ENCODE measurements at places on chromosomes 4 and X. TPM values are rescaled to one million over a fixed set of nuclear protein-coding genes. Genes with fewer than 3 reads are reported as not detected.

HEPH gene
- polyA plus RNA-seq = not detected

DNA sequence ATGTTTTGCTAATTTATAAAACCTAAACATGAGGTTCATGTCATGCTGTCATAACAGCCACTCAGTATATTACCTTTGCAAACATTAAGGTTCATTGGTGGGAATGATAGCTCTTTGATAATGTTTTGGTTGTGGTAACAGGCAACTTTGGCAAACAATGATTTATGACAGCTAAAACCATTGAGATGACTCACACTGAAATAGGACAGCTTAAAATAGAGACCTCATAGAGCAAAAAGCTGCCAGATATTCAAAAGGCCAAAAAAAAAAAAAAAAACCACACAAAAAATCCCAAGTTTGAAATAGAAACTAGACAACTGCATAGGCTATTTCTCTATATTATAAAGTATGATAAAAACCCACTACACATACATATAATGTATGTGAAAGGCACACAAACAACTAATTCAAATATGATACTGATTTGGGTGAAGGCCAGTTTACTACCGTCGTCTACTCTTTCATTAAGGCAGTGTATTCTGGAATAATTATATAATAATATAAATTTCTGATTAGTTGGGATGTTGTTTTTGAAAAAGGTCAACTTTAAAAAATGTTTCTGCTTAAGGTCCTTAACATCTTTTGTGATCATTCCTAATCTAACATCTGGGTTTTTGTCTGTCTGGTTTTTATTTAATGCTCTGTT, 646.0 kb upstream of the PITX2 start:
- no peak for DNase-seq

DNA sequence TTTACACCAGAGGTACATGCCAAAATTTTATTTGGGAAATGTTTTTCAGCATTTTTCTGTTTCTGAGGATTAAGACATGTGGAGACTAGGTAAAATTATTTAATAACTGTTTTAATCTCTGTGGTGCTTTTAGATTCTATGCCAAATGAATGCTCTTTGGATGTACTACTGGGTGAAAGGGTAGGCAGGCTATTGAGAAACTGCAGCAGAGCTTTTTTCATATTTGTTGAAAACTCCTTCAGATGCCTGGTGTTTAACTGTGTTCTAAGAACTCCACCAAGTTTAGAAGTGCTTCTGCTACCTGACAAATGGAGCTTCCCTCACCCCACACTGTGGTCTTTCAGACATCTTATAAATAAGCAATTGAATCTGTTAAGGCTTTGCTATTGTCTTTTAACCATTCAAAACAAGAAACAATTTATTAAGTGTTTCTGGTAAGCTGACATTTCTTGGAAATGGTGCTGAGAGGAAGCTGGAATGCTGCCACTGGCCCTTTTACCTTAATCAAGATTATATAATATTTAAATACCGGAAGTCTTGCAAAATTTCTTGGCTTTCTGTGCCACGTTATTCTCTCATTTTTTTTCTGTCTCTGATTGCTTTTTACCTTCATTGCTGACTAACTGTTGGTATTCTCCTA, 51.2 kb upstream of the CYSLTR1 start:
- DNase-seq = no peak

DNA sequence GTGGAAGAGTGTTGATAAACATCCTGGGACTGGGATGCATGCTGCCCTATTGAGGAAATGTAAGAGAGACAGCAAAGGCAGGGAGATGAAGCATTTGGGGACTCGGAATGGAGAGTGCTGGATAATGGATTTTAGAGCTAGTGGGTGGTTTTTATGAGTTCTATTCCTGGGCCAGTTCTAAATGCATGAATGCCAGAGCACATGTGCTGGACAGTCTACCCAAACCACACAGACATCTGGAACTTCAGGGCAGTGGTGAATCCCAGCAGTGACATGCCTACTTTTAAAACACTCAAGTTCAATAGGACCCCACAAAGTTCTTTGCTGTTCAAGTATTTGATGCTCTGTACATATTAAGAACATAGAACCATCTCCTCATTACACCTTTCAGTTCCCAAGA, 133.9 kb downstream of the CBR4 start:
- no peak for DNase-seq

VCX3A gene
- not detected for polyA plus RNA-seq

RASL11B gene
- polyA plus RNA-seq = 1.6 TPM

GRCh38 chrX:136525738-136526606, 6.0 kb upstream of the VGLL1 start:
- no peak for DNase-seq

- no peak for DNase-seq
Observed at GRCh38 chr4:183100827-183101226, 1.8 kb downstream of the WWC2 start.

DNA sequence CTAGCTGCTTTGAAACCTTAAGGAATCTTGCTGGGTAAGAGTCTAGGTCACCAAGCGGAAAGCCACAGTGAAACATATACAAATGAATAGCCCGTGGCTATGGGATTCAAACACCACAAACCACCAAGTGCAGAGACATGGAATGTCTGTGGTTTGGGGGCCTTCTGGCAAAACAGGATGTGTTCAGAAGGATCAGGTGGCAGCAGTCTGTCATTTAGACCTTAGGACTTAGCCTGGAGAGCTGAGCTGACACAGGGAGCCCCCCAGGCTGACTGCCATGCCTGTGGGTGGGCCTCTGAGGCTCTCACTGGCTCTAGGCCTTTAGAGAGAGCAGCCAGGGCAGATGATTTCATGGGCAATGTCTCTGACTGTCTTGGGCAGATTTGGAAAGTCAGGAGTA, 225.6 kb downstream of the FBXW7 start:
- no peak for DNase-seq

GRCh38 chr4:83369831-83370639, 35.4 kb upstream of the HPSE start:
- DNase-seq = no peak

- DNase-seq = no peak
Observed at GRCh38 chr4:1239950-1240307, 9.0 kb downstream of the CTBP1 start.

DNA sequence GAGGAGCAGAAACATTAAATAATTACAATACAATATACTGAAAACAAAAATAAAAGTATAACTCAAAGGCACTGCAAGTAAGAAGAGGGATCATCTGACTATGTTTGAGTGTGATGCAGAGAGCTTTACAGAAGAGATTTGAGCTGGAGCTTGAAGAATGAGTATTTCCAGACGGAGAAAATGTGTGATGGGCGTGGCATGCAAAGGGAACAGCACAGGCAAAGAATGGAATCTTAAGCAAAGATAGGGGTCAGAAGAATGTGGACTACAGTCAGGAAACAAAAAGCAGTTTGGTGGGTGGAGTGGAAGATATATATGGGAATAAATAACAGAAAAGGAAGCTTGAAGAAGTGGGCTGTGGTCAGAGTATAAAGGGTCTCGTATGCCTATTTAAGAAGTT, 45.5 kb downstream of the OPHN1 start:
- no peak for DNase-seq

DNA sequence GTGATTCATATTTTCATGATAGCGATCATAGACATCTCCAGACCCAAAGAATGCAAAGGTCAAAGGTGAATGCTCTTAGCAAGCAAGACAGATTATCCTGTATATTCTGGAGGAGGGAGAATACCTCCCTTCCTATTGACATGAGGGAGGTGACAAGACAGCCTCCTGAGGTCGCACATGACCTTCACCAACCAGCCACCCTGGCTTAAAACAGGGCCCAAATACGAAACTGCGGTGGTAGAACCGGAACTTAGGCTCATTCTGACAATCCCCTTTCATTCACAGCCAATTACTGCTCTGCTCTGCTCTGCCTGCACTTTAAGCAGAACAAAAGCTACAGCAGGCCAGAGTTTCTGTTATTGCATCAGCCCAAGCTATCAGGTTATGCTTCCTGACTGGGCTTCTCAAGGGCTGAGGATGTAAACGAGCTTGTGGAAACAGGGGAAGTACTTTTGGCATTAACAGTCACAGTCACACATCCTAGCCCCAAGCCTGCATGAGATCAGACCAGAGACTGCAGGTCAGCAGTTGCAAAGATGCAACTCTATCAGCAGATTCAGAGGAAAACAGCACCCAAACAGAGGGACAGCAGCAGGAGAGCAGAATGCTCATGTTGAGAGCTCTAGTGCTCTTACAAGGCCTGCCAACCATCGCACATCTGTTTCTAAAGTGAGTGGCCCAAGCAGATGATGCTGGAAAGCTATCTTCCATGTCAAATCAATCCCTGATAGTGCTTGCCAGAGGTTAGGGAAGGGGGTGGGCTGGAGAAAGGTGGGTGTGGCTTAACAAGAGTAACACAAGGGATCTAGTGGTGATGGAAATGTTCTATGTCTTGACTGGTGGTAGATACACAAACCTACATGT, 51.3 kb upstream of the MAP3K15 start:
- no peak for DNase-seq

- no peak for DNase-seq
Observed at GRCh38 chrX:24396236-24396930, 35.9 kb downstream of the SUPT20HL1 start.

DNA sequence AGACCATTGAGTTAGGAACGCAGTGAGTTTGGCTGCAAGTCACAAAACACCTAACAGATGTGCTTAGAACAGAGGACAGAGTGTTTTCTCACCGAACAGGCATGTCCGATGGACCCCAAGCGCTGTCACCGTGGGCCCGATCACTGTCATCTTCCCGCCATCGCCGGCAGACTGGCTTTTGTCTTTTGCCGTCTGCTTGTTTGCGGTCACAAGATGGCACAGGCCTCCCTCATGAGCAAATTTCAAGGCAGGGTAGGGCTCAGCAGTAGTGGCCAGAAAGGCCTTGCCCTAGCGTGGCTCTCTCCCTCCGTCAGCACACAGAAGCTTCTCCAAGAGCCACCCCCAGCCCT, 21.4 kb upstream of the MRFAP1 start:
- no peak for DNase-seq

GRCh38 chr4:10893395-10893794, 208.8 kb upstream of the CLNK start:
- DNase-seq = peak; percentile 14

- no peak for DNase-seq
Observed at GRCh38 chrX:33149580-33149979, 61.8 kb downstream of the DMD start.

GRCh38 chr4:147779451-147779850, 47.6 kb downstream of the ARHGAP10 start:
- no peak for DNase-seq

DNA sequence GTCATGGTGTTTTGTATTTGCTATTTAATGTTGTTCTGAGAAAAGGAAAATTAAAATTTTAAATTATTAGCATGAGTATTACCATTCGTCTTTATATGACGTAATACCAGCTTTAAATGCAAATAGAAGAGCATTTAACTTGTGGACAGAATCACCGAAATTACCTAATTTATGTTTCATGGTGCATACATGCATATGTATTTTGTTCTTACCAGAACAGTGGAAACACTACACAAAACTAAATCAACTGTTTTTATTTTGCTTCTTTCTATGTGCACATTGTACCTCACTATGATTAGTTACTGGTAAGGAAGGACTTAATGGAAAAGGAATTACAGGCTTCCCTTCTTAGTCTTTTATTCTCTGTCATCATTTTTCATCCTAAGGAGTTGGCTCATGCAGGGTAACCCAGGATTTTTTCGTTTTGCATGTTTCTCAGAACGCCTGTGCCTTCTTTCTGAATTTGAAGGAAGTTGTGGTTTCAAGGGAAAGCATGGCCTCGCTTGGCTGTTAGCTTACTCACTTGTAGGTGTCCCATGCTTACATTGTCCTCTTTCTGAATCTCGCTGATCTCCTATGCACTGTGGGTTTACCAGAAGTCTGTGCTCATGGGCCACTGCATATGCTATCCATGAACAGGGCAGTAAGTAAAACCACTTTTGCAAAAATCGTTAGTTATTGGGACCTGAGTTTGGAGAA, 300.0 kb upstream of the PUDP start:
- no peak for DNase-seq

- DNase-seq = no peak
Observed at GRCh38 chr4:145183023-145183422, 2.6 kb upstream of the OTUD4 start.

DNA sequence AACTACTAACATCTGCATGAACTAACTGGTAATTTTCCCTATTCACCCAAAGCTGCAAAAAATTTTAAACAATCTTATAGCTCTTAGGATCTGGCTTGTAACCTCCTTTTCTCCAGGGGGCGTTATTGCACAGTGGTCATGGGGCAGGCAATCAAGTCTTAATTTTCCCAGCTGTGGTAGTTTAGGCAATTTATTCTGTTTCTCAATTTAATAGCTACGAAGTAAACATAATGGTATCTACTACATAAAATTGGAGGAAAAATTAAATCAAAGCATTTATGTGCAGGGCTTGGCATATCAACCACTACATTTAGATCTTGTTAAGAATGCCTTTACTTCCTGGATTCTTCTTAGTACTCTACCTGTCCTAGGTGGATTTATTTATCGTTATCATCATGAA, 137.4 kb upstream of the GUCY1A1 start:
- no peak for DNase-seq

GRCh38 chrX:24471808-24472207, 6.7 kb downstream of the PDK3 start:
- no peak for DNase-seq

NAP1L2 gene
- polyA plus RNA-seq = not detected

DNA sequence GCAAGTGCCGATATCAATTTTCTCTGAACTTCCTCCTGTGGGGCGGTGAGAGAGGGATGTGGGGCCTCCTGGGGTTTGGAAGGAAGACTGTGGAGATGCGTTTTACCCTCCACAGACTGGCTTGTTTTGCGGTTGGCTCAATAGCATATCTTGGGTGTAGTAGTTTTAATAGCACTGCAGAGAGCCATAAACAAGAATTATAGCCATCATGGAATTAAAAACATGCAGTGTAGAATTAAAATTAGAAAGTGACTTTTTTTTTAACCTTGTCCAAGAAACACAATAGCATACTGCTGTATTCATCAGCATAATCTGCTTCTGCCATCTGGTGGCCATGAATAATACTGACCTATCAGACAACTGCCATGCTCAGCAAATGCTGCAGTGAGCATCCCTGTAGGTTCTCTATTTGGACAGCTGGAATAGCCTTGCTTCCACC, 47.3 kb upstream of the SCML1 start:
- DNase-seq = peak; percentile 4

GRCh38 chr4:68346461-68346860, 3.4 kb downstream of the YTHDC1 start:
- no peak for DNase-seq

DNA sequence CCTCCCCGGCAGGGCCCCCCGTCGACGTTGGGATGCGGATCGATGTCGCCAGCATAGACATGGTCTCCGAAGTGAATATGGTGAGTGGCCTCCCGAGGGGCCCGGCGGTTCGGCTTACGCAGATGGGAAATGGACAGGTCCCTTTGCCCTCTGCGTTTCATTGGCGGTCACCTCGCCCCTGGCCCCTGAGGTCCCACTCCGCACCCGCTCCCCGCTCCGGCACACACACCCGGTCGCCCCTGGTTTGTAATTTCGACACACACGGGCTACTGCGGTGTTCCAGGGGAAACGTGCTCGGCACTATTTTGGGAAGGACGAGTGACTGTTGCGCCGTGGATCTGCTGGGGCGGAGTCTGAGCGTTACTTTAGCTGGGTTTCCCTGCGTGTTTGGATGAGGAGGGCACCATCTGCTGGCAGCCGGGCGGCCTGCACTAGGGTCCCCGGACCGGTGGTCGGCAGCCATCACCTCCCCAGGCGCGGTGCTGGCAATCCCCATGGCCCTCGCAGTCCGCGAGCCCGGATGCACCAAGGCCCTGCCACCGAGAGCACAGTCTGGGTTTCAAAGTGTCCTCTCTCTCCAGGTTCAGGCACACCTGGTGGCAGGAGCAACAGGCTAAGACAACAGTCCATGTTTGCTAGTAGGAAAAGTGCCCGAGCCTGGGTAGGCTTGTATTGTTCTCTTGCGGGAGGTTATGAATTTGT, 1.2 kb downstream of the GABRB1 start:
- DNase-seq = no peak

GSX2 gene
- polyA plus RNA-seq = not detected

GRCh38 chrX:148422526-148422925, 77.9 kb upstream of the AFF2 start:
- DNase-seq = no peak

All from naive B cell (primary cell).